ENCODE measurements at places on chromosomes 5 and 9.

DNA sequence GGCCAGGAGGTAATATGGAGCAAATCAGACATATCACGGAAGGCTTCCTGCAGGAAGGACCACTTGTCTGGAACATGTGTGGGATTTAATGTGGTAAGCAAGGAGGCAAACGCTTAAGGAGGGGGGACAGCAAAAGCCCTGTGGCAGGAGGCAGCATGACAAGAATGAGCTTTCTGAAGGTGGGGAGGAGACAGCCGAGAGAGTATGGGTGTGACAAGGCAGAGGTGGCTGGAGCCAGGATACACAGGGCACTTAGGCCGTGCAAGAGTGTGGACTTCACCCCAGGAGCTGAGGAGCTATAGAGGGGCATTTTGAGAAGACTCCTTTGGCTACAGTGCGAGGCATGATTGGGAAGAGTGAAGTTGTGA lies 14.4 kb upstream of the S1PR3 start:
- DNase-seq = no peak

DNA sequence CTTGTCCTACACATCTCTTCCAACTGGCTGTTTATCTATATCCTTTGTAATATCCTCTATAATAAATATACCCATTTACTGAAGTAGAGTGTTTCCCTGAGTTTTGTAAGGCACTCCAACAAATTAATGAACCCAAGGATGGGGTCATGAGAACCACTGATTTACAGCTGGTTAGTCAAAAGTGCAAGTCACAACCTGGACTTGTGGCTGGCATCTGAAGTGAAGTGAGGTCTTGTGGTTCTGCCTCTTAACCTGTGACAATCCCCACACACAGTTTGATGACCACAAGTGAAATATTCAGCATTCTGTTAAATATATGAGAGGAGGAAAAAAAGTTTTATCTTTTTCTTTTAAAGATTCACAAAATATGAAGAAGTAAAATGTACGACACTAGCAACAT lies 126.1 kb downstream of the NR2F1-AS1 start:
- DNase-seq = no peak

- no peak for DNase-seq
Observed at GRCh38 chr9:109776391-109776790, 3.6 kb upstream of the PALM2AKAP2 start.

DNA sequence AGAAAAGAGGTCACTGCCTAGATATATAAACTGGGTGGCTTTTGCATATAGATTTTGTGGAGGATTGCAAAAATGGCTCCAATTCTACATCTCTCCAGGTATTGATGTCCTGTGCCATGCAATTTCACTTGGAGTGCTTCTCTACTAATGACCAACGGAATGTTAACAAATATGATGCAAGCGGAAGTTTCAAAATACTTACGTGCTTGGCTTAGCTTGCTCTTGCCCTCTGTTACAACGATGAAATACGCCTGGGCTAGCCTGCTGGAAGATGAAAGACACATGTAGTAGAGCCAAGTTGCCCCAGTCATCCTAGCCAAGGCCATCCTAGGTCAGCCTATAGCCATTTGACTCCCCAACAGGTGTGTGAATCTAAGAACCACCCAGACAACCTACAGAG lies 3.6 kb upstream of the POC5 start:
- no peak for DNase-seq

GRCh38 chr5:181120761-181121160 lies 10.2 kb downstream of the OR2V1 start:
- no peak for DNase-seq

DNA sequence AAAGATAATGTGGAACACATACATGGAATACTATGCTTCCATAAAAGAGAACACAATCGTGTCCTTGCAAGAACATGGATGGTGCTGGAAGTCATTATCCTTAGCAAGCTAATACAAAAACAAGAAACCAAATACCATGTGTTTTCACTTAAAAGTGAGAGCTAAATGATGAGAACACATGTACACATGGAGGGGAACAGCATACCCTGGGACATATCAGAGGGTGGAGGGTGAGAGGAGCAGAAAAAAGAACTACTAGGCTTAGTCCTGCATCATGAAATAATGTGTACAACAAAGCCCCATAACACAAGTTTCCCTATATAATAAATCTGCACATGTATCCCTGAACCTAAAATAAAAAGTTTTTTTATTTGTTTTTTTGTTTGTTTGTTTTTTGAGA lies 855.5 kb upstream of the NUDT12 start:
- no peak for DNase-seq

GRCh38 chr9:129143031-129143927 lies 32.1 kb downstream of the PTPA start:
- peak; percentile 82 for DNase-seq

GRCh38 chr9:29714860-29715259 lies 2141.6 kb upstream of the C9orf72 start:
- no peak for DNase-seq

- DNase-seq = no peak
Observed at GRCh38 chr5:89942171-89942570, 467.4 kb downstream of the CETN3 start.

DNA sequence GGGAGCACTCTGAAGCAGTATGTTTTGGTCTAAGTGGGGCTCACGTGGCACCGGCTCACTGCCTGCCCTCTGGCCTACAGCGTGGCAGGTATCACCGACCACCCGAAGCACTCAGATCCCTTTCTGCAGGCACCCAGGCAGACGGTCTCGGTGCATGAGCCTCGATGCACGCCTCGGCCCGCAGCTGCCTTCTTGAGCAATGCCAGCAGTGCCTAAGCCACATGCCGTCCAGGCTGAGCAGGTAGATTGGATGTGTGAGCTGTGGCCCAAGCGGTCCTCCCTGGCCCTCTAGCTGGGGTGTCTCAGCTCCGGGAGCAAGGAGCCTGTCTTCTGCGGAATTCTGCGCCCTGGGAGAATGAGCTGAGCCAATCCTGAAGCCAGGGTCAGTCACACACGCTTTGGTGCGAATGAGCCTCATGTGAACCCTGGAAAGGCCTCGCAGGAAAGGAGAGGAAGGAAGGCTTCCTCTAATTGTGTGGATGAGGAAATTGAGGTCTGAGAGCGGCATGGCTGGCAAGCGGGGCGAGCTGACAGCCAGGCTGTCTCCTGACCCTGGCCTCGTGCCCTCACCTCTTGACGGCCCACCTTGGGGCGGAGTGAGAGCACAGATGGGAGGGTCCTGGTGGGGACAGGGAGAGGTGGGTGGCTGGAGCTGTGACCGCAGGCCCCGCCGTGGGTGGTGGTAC lies 14.4 kb downstream of the RXRA start:
- DNase-seq = no peak

GRCh38 chr5:159758189-159758588 lies 158.1 kb upstream of the ADRA1B start:
- DNase-seq = no peak

- DNase-seq = no peak
Observed at GRCh38 chr5:38601863-38602298, 45.4 kb upstream of the LIFR start.

DNA sequence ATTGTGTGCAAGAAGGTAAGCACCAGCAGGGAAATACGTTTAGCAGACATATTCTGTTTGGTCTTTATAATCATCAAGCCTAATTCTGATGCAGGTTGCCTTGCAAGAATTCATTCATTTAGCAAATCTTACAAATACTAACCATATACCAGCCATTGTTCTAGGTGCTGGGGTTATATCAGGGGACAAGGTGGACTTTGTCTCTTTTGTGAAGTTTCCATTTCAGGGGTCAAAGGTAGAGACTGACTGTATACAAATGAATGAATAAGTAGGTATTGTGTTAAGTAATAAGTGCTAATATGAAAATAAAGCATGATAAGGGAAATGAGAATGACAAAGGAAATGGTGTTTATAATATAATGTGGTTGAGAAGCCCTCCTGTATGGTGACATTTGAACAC lies 64.0 kb downstream of the LNPEP start:
- no peak for DNase-seq

GRCh38 chr5:130316971-130317680 lies 412.9 kb downstream of the CHSY3 start:
- no peak for DNase-seq

DNA sequence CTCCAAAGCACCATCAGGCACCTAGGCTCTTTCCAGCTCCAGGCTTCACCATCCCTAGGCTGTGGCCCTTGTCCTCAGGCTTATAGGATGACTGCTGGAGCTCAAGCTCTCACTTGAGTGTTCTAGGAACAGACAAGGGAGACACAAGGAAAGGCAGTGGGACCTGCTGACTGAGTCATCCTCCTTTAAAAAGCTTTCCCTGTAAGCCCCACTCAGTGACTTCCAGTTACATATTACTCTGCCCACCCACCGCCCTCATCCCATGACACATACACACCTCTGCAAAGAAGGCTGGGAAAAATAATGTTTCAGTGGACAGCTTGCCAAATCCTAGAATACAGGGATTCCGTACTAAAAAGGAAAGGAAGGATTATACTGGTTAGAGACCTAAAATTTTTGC lies 154.2 kb upstream of the ZNF366 start:
- no peak for DNase-seq

DNA sequence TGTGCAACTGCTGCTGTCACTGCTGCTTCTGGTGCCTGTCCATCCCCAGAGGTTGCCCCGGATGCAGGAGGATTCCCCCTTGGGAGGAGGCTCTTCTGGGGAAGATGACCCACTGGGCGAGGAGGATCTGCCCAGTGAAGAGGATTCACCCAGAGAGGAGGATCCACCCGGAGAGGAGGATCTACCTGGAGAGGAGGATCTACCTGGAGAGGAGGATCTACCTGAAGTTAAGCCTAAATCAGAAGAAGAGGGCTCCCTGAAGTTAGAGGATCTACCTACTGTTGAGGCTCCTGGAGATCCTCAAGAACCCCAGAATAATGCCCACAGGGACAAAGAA lies 265 bp downstream of the CA9 start:
- DNase-seq = no peak

- no peak for DNase-seq
Observed at GRCh38 chr9:76703270-76703669, 61.0 kb upstream of the PCA3 start.

DNA sequence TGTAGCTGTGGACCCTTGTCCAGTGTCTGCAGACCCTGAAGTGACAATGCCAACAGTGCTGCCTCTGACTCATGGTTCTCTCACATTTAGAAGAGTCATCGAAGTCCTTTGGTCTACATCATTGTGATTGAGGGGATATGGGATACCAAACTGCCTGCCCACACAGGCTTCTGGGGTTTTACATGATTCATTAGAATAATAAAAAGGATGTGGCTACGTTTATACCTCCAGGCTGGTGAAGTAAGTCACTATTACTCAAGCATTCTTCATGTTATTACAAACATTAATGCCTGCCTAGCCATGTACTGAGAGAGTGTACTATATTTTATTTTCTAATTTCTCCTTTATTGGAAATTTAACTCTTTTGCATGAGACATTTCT lies 365.7 kb downstream of the SPATA31D1 start:
- DNase-seq = no peak

DNA sequence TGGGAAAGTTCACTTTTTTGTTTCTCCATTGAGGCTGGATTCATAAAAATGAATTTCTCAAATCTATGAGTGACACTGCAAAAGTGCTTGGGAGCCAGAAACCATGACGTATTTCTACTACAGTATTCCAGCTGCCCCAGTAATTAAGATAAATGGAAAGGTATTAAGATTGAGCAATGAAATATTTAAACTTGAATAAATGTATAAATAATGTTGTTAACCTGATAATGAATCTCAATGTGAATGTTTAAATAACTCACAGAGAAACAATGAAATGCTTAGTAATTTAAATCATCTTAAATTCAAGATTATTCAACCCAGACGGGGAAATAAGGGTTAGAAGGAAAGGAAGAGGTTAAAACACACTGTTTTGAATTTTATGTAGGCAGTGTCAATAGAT lies 11.2 kb upstream of the SRP19 start:
- DNase-seq = no peak

- no peak for DNase-seq
Observed at GRCh38 chr5:56803025-56803424, 12.3 kb upstream of the MAP3K1 start.

GRCh38 chr5:73378070-73378469 lies 70.5 kb downstream of the FOXD1 start:
- no peak for DNase-seq

- DNase-seq = no peak
Observed at GRCh38 chr9:23907343-23907742, 81.3 kb upstream of the ELAVL2 start.

DNA sequence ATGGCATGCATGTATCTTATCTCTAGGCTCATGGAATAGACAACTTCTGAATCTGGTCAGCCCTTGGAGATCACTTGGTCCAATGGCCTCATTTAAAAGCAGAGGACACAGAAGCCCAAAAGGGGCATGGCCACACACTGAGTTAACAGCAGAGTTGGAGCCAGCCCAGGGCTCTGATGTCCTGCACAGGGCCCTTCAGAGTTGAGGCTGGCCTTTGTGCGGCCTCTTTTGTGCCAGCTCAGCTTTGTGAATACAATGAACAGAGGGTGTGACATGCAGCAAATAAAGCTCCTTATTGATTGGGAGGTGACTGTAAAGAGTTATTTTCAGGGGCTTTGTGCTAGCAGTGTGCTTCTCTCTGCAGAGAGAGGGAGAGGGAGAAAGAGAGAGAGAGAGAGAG lies 150.1 kb upstream of the STK32A start:
- peak; percentile 14 for DNase-seq

- DNase-seq = no peak
Observed at GRCh38 chr5:67297376-67297775, 100.8 kb upstream of the CD180 start.

- DNase-seq = no peak
Observed at GRCh38 chr9:97555164-97555563, 53.7 kb downstream of the TMOD1 start.

DNA sequence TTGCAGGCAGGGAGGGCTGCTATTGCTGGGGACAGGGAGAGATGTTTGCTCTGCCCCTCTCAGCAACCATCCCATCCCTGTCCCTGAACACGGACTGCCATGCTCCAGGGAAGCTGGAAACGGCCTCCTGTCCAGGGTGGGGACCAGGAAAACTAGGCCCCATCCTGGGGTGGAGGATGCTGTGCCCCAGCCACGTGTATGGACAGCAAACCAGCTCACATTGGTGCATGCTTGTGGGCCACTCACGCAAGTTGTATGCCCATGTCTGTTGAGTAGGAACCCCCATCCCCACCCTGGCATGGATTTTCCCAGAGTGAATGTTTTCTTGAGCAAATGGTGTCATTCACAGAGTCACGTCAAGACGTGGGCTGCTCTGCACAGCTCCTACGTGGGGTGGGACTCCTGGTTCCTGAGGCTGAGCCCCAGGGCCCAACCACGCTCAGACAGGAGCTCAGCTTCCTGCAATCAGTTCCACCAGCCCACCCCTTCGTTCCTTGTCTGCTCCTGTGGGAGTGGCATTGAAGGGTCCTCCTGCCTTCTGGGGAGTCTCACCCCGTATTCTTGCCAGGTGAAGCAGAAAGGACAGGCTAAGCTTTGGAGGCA lies 4.6 kb downstream of the UNC5A start:
- DNase-seq = no peak

DNA sequence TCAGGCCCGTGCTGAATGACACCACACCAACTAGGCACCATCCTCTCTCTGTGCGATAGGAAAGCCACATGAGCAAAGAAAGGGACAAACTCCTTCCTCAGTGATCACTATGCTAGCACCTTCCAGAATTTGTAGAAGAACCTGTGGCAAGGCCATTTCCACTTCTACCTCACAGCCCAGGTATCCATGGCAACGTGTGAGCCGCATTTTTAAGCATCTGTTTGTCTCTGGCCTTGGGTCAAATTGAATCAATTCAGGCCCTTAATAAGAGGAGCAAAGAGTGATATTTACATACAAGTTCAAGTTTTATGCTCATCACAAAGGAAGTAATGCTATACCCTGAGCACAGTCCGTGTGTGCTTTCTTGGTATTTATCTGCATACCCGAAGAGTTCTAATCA lies 179.3 kb downstream of the SLC12A2 start:
- no peak for DNase-seq
